ENCODE measurements at places on chromosomes 6 and 20.

- no peaks in the 10 kb centered on the region for H3K4me1 ChIP-seq
- no peak for DNase-seq
- no peaks in the 10 kb centered on the region for H3K36me3 ChIP-seq
- no peak within 1 kb of the TSS for H3K4me3 ChIP-seq
- H3K27me3 ChIP-seq, result no peaks in the 10 kb centered on the region
Measured at GRCh38 chr6:65707126-65707826, at the start of gene EYS. EYS (minus strand) TSS chr6:65707226; CDS start chr6:65495410, 211,816 bp downstream.

DNA sequence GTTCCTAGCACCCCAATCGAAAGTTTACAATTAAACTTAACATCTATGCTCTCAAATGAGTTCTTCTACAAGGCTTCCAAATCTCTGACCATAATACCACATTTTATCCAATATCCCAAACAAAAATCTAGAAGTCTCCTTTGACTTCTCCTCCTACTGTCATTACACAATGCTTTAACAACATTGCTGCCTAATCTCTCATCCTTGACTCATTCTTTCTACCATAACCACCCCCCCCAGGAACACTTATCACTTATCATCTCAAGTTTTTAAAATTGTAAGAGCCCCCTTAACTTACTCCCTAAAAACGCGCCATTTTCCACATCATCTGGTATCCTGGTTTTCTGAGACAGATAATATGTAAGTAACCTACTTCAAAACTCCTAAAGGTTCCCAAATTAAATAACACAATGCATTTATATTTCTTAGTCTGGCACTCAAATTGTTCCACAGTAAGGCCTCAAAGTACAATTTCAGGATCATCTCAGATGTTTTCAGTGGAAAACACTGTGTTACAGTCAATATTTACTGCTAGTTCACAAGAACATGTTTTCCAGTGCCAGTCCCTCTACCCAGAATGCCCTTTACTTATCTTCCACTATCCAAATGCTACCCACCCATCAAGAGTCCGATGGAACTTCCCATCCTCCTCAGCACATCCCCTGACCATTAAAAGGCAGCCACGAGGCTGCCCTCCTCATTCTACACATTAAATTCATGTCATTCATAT lies 308.2 kb upstream of the THEMIS start:
- peak; percentile 11 for DNase-seq
- peak overlapping the region; percentile 92 for H3K27ac ChIP-seq
- peak overlapping the region; percentile 31 for H3K4me3 ChIP-seq
- peaks cover 42% of the 10 kb centered on the region for H3K4me1 ChIP-seq

DNA sequence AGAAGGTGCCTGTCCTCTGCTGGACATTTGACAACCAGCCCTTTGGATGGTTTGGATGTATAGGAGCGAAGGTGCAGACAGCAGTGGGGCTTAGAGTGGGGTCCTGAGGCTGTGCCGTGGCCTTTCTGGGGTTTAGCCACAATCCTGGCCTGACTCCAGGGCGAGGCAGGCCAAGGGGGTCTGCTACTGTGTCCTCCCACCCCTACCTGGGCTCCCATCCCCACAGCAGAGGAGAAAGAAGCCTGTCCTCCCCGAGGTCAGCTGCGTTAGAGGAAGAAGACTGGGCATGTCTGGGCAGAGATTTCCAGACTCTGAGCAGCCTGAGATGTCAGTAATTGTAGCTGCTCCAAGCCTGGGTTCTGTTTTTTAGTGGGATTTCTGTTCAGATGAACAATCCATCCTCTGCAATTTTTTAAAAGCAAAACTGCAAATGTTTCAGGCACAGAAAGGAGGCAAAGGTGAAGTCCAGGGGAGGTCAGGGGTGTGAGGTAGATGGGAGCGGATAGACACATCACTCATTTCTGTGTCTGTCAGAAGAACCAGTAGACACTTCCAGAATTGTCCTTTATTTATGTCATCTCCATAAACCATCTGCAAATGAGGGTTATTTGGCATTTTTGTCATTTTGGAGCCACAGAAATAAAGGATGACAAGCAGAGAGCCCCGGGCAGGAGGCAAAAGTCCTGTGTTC lies 1.3 kb upstream of the CDKN1A start:
- no peaks in the 10 kb centered on the region for H3K27me3 ChIP-seq
- no peak for DNase-seq
- peaks cover 13% of the 10 kb centered on the region for H3K36me3 ChIP-seq

GRCh38 chr20:32902456-32903420 lies 44.0 kb downstream of the EFCAB8 start:
- H3K27me3 ChIP-seq, result no peaks in the 10 kb centered on the region
- DNase-seq, result peak; percentile 97
- H3K4me1 ChIP-seq, result no peaks in the 10 kb centered on the region
- H3K4me3 ChIP-seq, result no peak overlapping the region
- H3K27ac ChIP-seq, result no peak overlapping the region

GRCh38 chr6:85468326-85468725 lies 18.4 kb downstream of the NT5E start:
- peaks cover 62% of the 10 kb centered on the region for H3K36me3 ChIP-seq
- DNase-seq, result no peak
- H3K27me3 ChIP-seq, result no peaks in the 10 kb centered on the region
- H3K4me1 ChIP-seq, result peaks cover 62% of the 10 kb centered on the region
- no peak overlapping the region for H3K4me3 ChIP-seq
- H3K27ac ChIP-seq, result peak overlapping the region; percentile 61

DNA sequence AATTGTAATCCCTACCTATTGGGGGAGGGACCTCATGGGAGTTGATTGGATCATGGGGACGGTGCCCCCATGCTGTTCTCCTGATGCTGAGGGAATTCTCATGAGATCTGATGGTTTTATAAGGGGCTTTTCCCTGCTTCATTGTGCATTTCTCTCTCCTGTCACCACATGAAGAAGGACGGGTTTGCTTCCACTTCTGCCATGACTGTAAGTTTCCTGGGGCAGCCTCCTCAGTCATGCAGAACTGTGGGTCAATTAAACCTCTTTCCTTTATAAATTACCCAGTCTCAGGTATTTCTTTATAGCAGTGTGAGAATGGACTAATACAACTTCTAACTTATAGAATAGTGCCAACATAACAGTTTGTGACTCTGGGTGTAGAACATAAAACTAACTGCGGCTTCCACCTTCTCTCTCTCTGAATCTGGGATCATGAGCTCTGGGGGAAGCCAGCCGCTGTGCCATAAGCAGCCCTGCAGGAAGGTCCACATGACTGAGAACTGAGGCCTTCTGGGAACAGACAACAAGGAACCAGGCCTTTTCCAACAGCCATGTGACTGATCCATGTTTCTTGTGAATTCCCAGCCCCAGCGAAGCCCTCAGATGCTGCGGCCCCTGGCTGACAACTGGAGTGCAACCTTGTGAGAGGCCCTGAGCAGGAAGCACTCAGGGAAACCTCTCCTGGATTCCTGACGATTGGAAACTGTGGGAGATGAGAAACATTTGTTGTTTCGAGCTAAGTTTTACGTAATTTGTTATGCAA lies 3.4 kb upstream of the HLA-A start:
- no peak overlapping the region for H3K4me3 ChIP-seq
- no peaks in the 10 kb centered on the region for H3K36me3 ChIP-seq
- no peak overlapping the region for H3K27ac ChIP-seq
- DNase-seq, result no peak
- peaks cover 6% of the 10 kb centered on the region for H3K4me1 ChIP-seq
- H3K27me3 ChIP-seq, result no peaks in the 10 kb centered on the region

- H3K27me3 ChIP-seq, result no peaks in the 10 kb centered on the region
- H3K4me3 ChIP-seq, result no peak overlapping the region
- H3K27ac ChIP-seq, result no peak overlapping the region
- peaks cover 7% of the 10 kb centered on the region for H3K4me1 ChIP-seq
- peaks cover 12% of the 10 kb centered on the region for H3K36me3 ChIP-seq
- no peak for DNase-seq
Measured at GRCh38 chr20:33859157-33859695, 48.1 kb downstream of the CHMP4B start.

DNA sequence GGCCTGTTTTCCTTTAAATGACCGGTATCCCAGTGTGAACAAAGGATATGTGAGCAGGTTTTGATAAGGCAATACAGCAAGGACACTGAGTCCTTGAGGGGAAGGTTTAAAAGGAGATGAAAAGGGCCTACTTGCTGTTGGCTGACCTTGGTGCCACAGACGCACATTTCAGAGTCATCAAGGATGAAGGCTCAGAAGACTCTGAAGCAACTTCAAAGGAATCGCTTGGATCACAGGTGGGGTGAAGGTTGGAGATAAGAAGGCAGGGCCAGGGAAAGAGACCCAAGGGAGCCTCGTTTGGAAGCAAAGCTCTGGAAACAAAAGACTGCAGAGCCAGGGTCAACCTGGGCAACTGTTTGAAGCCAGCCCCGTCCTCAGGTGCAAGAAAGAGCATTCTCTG lies 30.1 kb upstream of the PNPLA1 start:
- no peak for DNase-seq
- H3K36me3 ChIP-seq, result no peaks in the 10 kb centered on the region
- H3K4me3 ChIP-seq, result no peak overlapping the region
- H3K27me3 ChIP-seq, result peaks cover 10% of the 10 kb centered on the region
- H3K27ac ChIP-seq, result no peak overlapping the region

- no peaks in the 10 kb centered on the region for H3K27me3 ChIP-seq
- H3K4me1 ChIP-seq, result no peaks in the 10 kb centered on the region
- H3K27ac ChIP-seq, result no peak overlapping the region
- no peaks in the 10 kb centered on the region for H3K36me3 ChIP-seq
Measured at GRCh38 chr6:145489583-145489982, 245.7 kb downstream of the EPM2A start.

DNA sequence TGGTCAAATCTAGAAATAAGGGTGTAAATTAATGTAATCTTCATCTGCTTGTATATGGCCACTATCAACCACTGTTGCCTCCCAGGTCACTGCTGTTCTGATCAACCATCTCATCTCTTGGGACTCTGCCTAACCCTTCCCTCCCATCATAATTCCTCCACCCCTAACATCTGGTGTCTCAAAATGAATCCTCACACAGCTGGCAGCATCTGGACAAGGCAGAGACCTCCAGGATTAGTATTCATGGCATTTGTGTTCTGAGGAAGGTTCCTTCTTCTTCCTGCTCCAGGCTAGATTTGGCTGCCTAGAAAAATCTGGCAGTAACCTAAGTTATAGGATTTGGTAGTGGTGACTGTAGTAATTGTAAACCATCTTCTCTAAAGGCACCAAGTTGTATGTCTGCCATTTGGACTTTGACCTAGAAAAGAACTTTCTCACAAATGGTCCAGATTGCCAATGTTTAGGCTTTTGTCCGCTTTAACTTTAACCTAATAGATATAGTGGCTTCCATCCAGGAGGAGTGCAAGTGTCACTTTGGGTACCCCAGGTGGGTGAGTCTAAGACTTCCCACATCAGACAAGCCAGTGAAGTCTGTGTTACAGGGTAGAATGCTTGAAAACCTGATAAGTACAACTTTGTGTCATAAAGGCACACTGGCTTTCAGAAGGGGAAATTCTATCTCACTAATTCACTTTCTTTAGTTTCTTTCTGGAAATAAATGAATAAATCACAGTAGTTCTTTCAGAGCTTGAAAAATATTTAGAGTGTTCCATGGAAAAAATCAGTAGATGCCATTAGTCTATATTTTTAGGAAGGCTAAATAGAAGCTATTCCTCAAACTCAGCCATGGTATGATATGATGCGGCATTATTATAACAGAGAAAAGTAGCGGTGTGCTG lies 3.0 kb upstream of the PHACTR2 start:
- no peak overlapping the region for H3K4me3 ChIP-seq
- no peaks in the 10 kb centered on the region for H3K27me3 ChIP-seq
- no peak for DNase-seq
- H3K27ac ChIP-seq, result peak overlapping the region; percentile 70

GRCh38 chr6:168208854-168209253 lies 110.7 kb downstream of the DACT2 start:
- H3K27me3 ChIP-seq, result no peaks in the 10 kb centered on the region
- no peak overlapping the region for H3K4me3 ChIP-seq
- H3K4me1 ChIP-seq, result no peaks in the 10 kb centered on the region
- no peaks in the 10 kb centered on the region for H3K36me3 ChIP-seq

DNA sequence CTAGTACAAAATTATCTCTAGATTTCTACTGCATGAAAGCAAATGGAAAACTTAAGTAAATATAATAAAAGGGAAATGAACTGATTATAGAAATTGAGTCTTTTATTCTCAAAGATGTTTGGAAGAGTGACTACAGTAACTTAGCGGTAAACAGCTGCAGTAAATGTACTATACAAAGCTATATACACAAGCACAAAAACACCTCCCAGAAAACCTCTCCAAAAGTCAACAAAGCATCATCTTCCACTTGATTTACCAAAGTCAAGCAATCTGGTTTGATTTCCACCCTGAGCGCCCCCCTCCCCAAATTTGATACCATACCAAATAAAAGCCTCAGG lies 142.1 kb upstream of the SHLD1 start:
- no peaks in the 10 kb centered on the region for H3K27me3 ChIP-seq
- DNase-seq, result no peak
- H3K27ac ChIP-seq, result peak overlapping the region; percentile 96
- peaks cover 28% of the 10 kb centered on the region for H3K4me1 ChIP-seq
- H3K36me3 ChIP-seq, result no peaks in the 10 kb centered on the region

DNA sequence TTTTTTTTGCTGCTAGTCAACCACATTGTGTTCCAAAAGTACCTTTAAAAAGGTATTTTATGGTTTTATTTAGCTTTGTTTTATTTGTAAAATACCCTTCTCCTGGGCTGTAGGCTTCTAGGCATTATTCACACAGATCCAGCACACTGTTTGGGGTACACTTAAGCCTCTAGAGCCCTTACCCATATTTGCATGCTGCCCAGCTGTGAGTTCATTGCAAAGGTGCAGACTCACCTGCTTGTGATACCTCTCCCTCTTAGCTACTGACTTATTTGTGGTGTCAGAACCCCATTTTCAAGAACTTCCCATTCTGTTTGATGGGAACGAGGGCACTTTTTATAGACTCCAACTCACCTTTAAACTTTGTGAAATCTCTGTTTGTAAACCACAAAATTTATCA lies 69.8 kb downstream of the RIN2 start:
- no peaks in the 10 kb centered on the region for H3K27me3 ChIP-seq
- H3K4me3 ChIP-seq, result no peak overlapping the region
- DNase-seq, result no peak
- H3K4me1 ChIP-seq, result peaks cover 12% of the 10 kb centered on the region

DNA sequence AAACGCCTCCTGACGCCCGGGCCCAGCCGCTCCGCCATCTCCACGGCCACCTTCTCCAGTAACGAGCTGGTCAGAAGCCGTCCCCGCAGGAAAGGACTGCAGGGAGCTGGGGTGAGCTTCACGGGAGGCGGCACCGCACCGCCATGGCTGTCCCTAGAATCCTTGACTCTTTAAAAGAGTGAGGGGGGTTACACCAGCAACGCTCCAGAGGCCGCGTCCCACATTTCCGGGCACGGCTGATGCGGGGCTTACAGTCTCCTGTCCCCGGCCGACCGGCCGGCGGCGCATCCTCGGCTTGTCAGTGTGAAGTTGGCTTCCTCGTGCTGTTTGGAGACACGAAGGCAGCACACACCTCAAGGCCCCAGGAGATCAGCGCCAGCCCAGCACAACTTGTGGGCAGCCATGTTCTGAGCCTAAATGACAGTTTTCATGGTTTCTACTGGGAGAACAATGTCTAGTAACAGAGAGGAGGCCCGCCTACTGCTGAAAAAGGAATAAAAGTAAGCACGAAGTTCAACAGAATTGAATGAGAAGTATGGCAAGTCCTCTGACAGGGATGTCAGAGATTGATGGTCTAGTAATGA lies 30.4 kb downstream of the SLC2A4RG start:
- no peaks in the 10 kb centered on the region for H3K36me3 ChIP-seq
- no peak overlapping the region for H3K4me3 ChIP-seq
- H3K4me1 ChIP-seq, result no peaks in the 10 kb centered on the region
- peak; percentile 71 for DNase-seq
- H3K27me3 ChIP-seq, result peaks cover 4% of the 10 kb centered on the region

Data from osteoblast (primary cell).